Stimulated activated CD8-positive, alpha-beta memory T cell treated with anti-CD3 and anti-CD28 coated beads, Interleukin-7, amount 100 ng/mL, for 1 hour (primary cell): ENCODE measurements at places on chromosomes 1 and 21.

DNA sequence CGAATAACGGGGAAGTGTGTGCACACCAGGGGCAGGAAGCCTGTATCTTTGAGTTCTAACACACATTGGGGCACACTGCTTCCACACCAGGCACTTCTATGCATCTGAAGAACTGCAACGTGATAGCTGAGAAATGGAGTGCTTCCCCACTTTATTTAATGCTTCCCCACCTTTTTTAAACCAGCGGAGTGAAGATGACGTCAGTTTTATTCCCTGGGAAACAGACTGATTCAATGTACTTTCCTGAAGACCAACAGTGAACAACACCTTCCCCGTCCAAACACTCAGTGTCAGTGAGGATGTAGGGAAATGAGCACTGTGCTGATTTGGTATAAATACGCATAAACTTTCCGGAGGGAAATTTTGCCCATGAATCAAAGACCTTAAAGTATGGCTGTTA, 87.1 kb downstream of the PGBD5 start:
- DNase-seq: no peak

GRCh38 chr1:23370330-23370708, 683 bp upstream of the ZNF436 start:
- no peak for DNase-seq

DNA sequence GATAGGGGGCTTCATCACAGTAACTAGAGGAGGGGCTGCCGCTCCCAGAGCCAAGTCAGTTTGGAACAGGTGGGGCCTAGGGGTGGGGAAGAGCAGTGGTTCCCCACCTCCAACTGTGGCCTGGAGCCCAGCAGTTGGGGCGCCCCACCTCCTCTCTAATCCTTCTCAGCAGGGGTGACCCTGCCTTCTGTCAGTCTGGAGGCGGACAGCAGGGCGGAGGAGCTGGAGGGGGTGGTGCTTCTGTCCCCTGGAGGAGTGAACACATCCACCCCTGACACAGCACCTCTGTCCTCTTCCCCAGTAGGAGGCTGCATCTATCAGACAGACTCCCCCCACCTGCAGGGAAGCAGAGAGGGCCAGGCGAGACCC, 73.8 kb downstream of the MRPL37 start:
- no peak for DNase-seq

DNA sequence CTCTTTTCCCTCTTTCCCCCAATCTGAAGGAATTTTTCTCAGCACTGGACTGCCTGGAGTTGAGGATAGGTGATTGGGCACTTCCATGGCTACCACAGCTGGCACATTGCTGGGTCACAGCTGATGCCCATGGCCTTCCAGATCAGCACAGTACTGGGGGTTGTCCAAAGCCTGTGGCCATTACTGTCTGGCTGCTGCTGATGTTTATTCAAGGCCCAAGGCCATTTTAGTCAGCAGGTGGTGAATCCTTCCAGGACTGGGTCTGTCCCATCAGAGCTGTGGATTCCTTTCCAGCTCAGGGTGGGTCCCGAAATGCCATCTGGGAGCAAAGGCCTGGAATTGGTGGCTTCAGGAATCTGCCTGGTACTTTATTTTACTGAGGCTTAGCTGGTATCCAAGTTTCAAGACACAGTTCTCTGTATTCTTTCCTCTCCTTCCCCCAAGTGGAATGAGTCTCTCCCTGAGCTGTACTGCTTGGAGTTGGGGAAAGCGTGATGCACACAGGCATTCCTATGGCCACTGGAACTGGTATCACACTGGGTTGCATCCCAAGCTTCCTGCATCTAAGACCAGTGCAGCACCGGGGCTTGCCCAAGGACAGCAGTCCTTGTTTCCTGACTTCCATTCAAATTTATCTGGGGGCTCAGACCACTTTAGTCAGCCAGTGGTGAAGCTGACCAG, 19.1 kb downstream of the GPR88 start:
- DNase-seq: no peak

DNA sequence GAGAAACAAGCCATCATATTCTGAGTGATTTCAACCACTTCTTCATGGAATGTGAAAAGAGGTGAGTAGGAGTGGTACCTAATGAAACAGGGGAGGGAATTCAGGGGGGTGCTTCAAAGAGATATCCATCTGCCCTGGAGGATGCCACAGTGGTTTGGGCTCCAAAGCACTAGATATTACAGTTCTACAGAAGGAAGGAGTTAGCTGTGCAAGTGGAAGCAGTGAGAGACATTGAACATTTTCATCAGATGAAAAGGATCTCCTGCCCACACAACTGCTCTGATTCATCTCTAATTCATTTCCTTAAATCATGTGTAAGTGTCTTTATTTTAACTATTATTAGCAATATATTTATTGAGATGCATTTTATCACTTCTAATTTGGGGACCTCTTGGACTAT, 2.8 kb upstream of the RGS5 start:
- no peak for DNase-seq

DNA sequence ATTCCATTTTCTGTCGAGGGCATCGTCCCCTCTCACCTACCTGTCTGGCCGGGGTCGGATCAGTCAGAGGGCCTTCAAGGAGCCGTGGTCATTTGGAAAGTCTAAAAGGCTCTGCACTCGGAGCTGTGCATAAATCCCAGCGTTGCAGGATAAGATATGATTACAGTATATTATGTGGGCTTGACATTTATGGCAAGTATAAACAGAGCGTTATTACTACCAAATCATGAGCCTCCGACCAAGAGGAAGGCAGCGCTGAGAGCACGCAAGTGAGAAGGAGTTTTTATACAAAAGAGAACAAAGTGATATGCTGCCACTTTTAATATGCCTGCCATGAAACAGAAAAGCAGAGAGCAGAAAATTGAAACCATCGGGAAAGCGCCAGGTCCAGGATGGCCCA, 419.4 kb upstream of the VAMP3 start:
- no peak for DNase-seq

DNA sequence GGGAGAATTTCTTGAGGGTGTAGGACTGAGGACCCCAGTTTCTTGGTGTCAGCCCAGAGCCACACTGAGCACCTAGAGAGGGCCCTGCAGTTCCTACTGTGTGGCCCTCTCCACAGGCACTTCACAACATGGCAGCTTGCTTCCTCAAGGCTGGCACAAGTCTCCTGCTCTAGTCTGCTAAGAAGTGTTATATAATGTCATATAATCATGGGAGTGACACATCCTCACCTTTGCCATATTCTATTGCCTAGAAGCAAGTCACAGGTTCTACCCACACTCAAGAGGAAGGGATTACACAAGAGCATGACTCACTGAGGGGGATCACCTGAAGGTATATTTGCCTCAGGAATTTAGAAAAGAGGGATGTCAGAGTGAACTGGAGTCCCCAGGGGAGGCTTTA, 5.5 kb upstream of the SNX27 start:
- DNase-seq: no peak

GRCh38 chr1:7636795-7637526, 134.1 kb upstream of the VAMP3 start:
- DNase-seq: no peak

DNA sequence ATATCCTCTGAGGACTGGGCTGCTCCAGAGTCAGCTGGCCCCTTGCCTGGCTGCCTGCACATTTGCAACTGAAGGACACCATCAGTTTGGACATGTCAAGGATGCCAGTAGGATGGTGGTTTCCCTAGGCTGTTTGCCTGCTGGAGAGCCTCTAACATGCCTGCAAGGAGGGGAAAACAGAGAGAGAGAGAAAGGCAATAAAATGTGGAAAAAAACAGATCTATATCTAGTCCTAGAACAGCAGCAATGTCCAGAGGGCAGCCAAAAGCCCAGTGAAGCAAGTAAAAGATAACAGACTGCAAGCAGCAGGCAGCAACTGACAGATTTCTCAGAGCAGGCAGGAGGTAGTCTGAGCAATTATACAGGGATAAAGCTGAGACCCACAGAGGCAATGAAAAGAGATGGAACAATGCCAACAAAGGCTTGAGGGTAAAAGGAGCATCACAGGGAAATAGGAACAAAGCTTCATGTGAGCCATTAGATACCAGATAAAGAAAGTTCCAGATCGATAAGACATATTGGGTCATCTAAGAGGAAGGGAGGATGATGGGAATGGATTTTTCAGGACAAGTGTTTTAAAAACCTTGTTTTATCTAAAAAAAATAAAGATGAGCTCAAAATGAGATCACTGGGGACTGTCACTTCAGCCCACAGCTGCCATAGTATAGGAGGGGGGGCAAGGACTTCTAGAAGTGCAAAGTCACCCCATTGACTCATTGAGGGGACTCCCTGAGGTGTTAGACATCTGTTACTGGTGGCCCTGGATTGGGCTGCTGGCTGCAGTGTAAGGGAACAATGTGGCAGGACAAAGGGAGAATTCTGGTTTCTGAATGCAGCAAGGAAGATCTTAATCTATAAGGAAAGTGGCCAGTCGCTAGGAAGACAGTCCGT, 38.6 kb upstream of the GADD45A start:
- DNase-seq: no peak

DNA sequence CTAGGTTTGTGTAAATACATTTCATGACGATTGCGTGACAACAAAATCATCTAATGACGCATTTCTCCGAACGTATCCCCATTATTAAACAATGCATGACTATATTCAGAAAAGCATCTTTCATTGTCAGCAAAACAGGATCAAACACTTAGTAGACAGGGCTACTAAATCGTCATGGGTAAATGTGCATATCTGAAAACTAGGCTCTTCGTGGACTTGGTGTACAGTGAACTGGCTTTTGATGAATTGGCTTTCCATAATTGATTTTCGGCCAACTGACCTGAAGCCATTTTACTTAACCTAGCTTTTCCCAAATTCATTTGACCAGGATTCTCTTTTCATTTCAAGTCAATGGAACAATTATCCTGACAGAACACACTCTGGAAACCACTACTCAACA, 665.0 kb downstream of the SMYD3 start:
- no peak for DNase-seq
